ENCODE measurements at places on chromosomes 7 and 10. TPM values are rescaled to one million over a fixed set of nuclear protein-coding genes. Genes with fewer than 3 reads are reported as not detected.

The ALOX5 gene
- total RNA-seq = not detected

The BEND7 gene
- 6.7 TPM for total RNA-seq

The CALHM1 gene
- not detected for total RNA-seq

The CPA1 gene
- not detected for total RNA-seq

The PPP1R9A gene
- 13.2 TPM for total RNA-seq

The FKBP6 gene
- not detected for total RNA-seq

The UCN3 gene
- total RNA-seq = not detected

The GAD2 gene
- total RNA-seq = not detected

The OR9A2 gene
- not detected for total RNA-seq

The OR2A7 gene
- not detected for total RNA-seq

The FAM13C gene
- 0.16 TPM for total RNA-seq

The HOXA4 gene
- total RNA-seq = 2.9 TPM

The KIAA1217 gene
- 18.7 TPM for total RNA-seq

The ATXN7L1 gene
- total RNA-seq = 6.5 TPM

The CTAGE4 gene
- not detected for total RNA-seq

The CC2D2B gene
- total RNA-seq = not detected

The LIPF gene
- total RNA-seq = not detected

The CALHM3 gene
- total RNA-seq = 0.34 TPM
